ENCODE measurements at places on chromosomes 4 and X. TPM values are rescaled to one million over a fixed set of nuclear protein-coding genes. Genes with fewer than 3 reads are reported as not detected.

The GAGE12F gene
- not detected for total RNA-seq

The BCOR gene
- total RNA-seq = 36.0 TPM

The SLC6A14 gene
- total RNA-seq = not detected

The ADGRG4 gene
- not detected for total RNA-seq

DNA sequence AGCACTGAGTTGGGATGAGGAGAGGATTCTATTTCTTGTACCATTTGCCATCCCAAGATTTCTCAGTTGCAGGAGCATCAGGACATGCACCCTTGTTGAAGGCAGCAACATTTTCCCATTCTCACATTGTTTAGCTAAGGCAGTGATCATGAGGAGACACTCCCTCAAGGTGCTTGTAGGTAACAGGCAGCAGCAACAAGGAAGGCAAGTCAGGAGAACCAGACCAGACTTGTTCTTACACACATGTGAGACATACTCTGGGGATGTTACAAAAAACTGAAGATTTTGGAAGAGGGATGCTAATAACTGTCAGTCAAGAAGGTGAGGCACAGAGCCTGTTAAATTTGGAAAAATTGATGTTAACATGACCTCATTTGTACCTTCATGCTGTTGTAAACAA is 15.5 kb upstream of the HPGDS start:
- H3K27ac ChIP-seq = no peak overlapping the region
- no peaks in the 10 kb centered on the region for H3K27me3 ChIP-seq
- H3K4me1 ChIP-seq = no peaks in the 10 kb centered on the region
- no peak overlapping the region for H3K4me3 ChIP-seq

GRCh38 chr4:25901030-25901430 is 13.0 kb upstream of the SMIM20 start:
- H3K27ac ChIP-seq = no peak overlapping the region
- DNase-seq = no peak
- no peak overlapping the region for H3K4me3 ChIP-seq
- no peaks in the 10 kb centered on the region for H3K27me3 ChIP-seq
- H3K36me3 ChIP-seq = no peaks in the 10 kb centered on the region

GRCh38 chr4:7425591-7426468 is 8.9 kb downstream of the PSAPL1 start:
- H3K36me3 ChIP-seq = no peaks in the 10 kb centered on the region
- H3K4me1 ChIP-seq = no peaks in the 10 kb centered on the region
- no peaks in the 10 kb centered on the region for H3K27me3 ChIP-seq
- H3K27ac ChIP-seq = no peak overlapping the region
- H3K4me3 ChIP-seq = no peak overlapping the region
- DNase-seq = no peak

DNA sequence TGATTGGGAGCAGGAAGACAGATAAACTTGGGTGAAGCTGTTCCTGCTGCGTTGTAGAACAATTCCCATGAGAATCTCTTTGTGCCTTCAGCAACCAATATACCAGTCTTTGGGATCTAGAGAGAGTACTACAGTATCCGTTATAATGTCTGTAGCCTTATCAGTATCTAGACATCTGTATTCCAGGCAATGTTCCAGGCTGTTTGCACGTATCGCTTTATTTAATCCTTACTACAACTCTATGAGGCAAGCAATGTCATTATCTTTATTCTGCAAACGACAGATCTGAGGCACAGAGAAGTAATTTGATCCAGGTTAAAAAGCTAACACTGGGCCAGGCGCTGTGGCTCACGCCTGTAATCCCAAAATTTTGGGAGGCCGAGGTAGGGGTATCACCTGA is 251.6 kb downstream of the ARHGAP24 start:
- no peaks in the 10 kb centered on the region for H3K27me3 ChIP-seq
- no peaks in the 10 kb centered on the region for H3K4me1 ChIP-seq
- no peak overlapping the region for H3K27ac ChIP-seq
- H3K4me3 ChIP-seq = no peak overlapping the region
- H3K36me3 ChIP-seq = no peaks in the 10 kb centered on the region

DNA sequence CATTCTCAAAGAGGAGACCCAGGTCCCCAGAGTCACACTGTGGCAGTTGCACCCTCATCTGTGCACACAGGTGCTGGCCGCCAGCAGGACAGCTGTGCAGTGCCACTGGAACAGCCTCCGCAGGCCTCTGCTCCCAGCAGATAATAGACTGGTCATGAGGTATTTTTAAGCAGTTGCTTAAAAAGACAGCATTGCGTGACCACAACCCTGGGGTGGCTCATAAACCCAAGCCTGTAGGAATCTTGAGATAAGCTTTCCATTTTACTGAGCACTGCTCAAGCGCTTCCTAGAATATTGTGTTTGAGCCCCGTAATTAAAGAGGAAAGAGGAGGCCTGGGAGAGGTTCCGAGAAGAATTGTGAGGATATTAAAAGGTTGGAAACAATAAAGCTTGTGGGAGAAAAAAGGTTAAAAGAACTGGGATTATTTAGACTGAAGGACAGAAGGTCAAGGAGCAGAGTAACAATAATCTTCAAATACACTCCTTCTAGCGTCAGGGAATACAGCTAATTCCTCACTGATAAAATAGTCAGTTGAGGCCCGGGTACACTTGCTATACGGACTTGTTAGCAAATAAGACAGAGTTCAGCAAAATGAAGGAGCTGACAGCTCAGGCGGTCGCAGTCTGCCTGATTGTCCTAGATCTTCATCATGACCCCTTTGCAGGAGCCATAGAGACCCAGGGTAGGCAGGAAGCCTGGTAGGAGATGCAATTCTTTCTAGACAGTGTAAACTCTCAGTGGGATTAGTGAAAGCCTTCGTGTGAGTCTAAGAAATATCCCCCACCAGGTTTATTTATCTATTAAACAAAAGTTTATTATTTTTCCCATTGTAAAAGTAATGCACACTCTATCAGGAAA is 86.2 kb upstream of the KIT start:
- H3K36me3 ChIP-seq = no peaks in the 10 kb centered on the region
- H3K4me1 ChIP-seq = peaks cover 5% of the 10 kb centered on the region
- DNase-seq = no peak
- no peak overlapping the region for H3K4me3 ChIP-seq
- no peak overlapping the region for H3K27ac ChIP-seq
- H3K27me3 ChIP-seq = no peaks in the 10 kb centered on the region

GRCh38 chr4:114911111-114911510 is 202.3 kb downstream of the NDST4 start:
- H3K36me3 ChIP-seq = no peaks in the 10 kb centered on the region
- H3K27ac ChIP-seq = no peak overlapping the region
- no peak for DNase-seq
- H3K4me3 ChIP-seq = no peak overlapping the region
- no peaks in the 10 kb centered on the region for H3K27me3 ChIP-seq
